Activated T-cell treated with anti-CD3 and anti-CD28 coated beads for 48 hours (primary cell): ENCODE measurements at places on chromosomes 1 and 21.
A peak's percentile ranks its signal among the peaks of the same experiment; 100 is the strongest.

DNA sequence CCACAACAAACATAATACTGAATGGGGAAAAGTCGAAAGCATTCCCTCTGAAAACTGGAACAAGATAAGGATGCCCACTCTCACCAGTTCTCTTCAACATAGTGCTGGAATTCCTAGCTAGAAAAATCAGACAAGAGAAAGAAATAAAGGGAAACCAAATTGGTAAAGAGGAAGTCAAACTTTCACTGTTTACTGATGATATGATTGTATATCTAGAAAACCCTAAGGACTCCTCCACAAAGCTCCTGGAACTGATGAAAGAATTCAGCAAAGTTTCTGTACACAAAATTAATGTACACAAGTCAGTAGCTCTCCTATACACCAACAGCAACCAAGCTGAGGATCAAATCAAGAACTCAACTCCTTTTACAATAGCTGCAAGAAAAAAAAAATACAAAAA, 6.9 kb upstream of the F13B start:
- no peak for DNase-seq

GRCh38 chr1:8390707-8391106, 72.8 kb downstream of the SLC45A1 start:
- DNase-seq, result no peak

GRCh38 chr1:226708967-226709396, 30.1 kb downstream of the ITPKB start:
- no peak for DNase-seq

DNA sequence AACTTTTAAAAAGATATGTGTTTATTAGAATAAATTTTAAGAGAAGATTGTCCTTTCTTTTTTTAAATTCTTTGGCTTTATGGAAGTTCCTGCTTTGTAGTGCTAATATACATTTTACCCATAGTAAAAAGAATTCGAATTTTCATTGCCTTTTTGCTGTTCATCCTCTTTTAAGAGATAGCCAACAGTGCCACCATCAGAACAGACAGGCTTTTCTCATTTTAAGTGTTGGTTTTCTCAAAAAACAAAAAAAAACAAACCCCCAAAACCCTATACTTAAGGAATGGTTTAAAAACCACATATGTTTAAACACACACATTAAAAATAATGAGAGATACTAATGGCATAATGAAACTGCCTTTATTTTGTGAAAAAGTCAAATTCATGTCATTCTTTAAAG, 118.8 kb downstream of the NEK7 start:
- no peak for DNase-seq

GRCh38 chr1:154773551-154773950, 96.5 kb downstream of the KCNN3 start:
- DNase-seq, result no peak

GRCh38 chr1:98277118-98277517, 356.3 kb upstream of the DPYD start:
- no peak for DNase-seq

DNA sequence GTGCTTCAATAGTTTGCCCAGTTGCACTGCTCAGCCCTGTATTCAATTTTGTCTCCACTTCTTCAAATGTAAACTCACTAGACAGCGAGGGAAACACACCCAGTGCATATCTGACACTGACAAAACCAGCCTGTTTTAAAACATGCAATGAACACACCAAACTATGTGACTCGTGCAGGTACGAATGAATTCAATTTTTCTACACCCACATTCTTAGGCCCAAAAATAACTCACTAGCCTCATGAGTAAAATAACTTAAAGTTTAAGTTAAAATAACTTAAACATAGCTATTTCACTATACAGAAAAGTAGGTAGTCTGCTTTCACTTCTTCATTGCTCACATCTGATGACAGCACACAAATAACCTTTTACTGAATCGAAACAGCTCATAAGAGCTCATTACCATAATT, 21.1 kb downstream of the TTC13 start:
- no peak for DNase-seq

GRCh38 chr21:44958471-44959191, 18.8 kb downstream of the SLX9 start:
- no peak for DNase-seq

DNA sequence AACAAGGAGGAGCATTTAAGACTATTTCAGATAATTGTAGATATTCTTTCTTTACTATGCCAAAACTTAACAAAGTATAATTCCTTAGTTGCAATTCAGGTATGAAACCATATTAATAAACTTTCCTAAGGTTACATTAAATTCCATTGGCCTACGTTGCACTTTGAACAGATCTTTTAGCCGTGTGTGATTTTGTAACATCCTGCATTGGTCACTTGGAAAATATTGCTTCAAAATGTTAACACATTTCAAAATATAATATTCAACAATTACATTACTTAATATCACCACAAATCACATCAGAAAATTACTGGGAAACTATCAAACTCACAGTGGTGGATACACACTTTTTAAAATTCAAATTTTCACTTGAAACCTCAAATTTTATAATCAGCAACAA, 20.2 kb downstream of the ETS2 start:
- no peak for DNase-seq

GRCh38 chr1:23425193-23425494, 596 bp upstream of the TCEA3 start:
- no peak for DNase-seq

- DNase-seq, result no peak
Measured at GRCh38 chr21:39713905-39714304, 31.1 kb upstream of the IGSF5 start.

DNA sequence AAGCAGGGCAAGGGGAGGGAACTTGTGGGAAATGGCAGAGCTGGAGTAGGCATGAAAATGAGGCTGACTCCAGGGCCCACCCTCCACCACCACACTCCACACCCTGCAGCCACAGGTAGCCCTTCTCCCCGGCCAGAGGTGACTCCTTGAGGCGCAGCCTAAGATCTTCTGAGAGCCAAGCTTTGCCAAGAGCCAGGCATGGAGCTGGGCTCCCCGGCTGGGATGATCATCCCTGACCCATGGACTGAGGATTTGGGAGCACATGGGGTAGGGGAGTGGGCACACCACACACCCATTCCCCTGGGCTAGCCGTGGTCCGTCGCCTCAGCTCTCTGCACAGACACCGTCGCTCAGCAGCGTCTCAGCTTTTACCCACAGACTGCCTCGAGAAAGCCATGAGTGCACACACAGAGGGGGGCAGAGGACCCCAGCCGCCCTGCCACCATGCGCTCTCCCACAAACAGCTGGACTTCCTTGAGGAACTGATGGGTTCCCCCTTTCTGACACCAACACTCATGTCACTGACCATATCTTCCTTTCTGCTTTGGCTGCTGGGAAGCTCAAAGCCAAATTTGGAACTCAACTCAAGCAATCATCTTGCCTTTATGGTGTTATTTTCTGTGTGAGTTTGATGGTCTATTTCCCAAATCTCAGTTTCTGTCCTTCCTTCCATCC, 123.6 kb upstream of the RUNX3 start:
- no peak for DNase-seq

DNA sequence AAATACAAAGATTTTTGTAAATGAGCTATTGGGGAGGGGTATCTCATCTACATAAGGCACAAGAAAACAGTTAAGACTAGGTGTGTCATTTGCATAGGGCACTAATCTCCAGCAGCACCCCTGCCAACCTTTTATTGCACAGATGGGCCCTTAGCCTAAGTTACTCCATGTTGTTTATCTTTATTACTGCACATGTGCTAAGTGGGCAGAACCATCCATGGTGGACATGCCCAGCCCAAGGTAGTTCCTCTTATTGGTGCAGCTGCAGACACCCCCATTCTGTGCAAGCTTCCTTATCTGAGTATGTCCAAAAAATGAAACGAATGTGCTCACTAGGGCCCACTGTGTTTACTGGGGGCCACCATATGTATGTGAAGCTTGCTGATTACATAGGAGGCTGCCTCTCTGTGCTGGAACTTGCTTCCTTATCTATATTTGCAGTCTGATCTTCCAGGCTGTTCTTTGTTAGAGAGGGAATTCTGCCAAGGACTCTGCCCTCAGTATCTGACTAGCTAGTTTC, 77.3 kb upstream of the NEK7 start:
- DNase-seq, result no peak

GRCh38 chr1:66069976-66070876, 277.5 kb downstream of the PDE4B start:
- no peak for DNase-seq

DNA sequence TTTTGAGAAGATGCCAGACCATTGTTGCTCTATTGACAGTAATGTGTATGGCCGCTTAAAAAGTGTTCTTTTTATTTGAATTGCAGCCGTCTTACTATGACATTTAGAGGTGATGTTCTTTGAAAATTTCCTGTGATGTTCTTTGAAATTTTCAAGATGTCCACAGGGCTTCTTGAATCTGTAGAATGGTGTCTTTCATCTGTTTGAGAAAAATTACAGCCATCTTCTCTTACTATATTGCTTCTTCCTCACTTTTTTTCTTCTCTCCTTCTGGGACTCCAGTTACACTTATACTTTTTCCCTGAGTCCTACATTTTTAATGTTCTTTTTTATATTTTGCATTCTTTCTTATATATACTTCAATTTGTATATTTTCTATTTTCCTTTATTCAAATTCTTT, 57.4 kb downstream of the DIP2A start:
- DNase-seq, result no peak

- DNase-seq, result peak; percentile 86
Measured at GRCh38 chr1:32351399-32352238, 10.7 kb downstream of the FAM229A start.
